ENCODE measurements at places on chromosomes 11 and 22.

DNA sequence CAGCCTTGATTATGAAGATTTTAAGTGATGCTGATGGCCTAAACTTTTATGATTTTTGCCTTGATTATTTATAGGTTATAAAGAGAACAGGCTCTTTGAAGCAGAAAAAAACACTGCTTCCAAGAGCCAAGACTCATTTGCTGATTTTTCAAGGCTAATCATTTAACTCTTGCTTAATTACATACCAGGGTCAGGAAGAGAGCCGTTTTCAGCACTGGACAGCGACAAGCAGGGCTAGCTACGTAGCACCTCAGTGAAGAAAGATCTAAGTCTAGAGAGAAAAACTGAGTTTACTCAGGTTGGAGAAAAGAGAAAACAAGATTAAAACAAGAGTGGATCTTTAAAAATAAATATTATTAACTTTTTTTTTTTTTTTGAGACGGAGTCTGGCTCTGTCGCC lies 615.4 kb upstream of the B3GAT1 start:
- H3K4me3 ChIP-seq, result no peak overlapping the region
- H3K27ac ChIP-seq, result no peak overlapping the region
- no peaks in the 10 kb centered on the region for H3K4me1 ChIP-seq
- no peaks in the 10 kb centered on the region for H3K27me3 ChIP-seq
- H3K36me3 ChIP-seq, result no peaks in the 10 kb centered on the region

DNA sequence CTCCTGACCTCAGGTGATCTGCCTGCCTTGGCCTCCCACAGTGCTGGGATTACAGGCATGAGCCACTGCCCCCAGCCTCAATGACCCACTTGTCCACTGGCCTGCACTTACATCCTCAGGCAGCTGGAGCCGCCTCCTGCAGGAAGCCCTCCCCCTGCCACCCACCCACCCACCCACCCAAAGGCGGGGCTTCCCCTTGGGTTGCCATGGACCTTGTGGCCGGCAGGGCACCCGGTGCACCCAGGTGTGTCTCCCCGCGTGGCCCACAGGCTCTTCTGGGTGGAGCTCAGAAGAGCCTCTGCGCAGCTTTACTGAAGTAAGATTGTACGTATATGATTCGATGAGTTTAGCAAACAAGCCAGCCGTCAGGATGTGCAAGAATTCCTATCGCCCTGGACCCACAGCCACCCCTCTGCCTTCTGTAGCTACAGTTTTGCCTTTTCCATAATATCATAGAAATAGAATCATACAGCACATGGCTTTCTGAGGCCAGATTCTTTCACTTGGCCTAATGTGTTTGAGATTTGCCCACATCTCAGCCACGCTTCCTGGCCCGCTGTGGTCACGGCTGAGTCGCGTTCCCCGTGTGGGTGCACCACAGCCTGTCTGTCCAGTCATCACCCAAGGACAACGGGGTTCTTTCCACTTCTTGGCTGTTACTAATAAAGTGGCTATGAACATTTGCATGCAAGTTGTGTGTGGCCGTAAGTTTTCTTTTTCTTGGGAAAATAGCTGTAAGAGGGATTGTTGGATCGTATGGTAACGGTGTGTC lies 5.3 kb upstream of the BRSK2 start:
- H3K4me3 ChIP-seq, result no peak overlapping the region
- H3K4me1 ChIP-seq, result peaks cover 7% of the 10 kb centered on the region
- no peak overlapping the region for H3K27ac ChIP-seq
- DNase-seq, result no peak
- H3K27me3 ChIP-seq, result no peaks in the 10 kb centered on the region
- no peaks in the 10 kb centered on the region for H3K36me3 ChIP-seq

DNA sequence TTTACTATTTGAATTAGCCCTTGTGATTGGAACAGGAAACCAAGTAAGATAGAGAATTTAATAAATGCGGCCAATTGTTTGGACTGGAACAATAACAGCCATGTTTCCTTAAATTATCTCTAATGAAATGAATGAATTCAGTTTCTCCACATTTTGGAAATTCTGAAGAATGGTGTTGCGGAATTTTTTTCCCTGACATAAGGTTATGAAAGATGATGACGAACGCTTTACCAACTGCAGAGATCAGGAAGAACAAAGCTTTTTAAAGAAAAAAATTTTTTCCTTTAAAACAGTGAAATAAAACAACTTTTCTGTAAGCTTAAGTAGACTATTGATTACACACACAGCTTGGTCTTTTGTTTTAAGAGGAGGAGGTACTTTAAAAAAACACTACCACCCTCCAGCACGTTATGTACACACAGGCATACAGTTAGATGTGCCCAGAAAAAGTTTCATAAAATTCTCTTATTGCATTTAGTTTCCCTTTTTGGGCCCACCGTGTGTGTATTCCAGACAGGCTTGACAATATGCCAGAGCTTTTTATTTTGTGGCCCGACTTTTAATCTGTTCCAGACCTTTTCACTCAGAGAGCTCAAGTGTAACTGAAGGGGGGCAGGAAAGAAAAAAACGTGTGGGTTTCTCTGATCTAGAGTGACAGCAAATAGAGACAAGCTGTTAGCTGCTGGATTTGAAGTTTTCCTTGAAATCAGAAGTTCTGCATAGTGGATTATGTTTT lies 77.3 kb downstream of the YAP1 start:
- no peaks in the 10 kb centered on the region for H3K27me3 ChIP-seq
- H3K4me3 ChIP-seq, result no peak overlapping the region
- no peak for DNase-seq
- H3K27ac ChIP-seq, result no peak overlapping the region

DNA sequence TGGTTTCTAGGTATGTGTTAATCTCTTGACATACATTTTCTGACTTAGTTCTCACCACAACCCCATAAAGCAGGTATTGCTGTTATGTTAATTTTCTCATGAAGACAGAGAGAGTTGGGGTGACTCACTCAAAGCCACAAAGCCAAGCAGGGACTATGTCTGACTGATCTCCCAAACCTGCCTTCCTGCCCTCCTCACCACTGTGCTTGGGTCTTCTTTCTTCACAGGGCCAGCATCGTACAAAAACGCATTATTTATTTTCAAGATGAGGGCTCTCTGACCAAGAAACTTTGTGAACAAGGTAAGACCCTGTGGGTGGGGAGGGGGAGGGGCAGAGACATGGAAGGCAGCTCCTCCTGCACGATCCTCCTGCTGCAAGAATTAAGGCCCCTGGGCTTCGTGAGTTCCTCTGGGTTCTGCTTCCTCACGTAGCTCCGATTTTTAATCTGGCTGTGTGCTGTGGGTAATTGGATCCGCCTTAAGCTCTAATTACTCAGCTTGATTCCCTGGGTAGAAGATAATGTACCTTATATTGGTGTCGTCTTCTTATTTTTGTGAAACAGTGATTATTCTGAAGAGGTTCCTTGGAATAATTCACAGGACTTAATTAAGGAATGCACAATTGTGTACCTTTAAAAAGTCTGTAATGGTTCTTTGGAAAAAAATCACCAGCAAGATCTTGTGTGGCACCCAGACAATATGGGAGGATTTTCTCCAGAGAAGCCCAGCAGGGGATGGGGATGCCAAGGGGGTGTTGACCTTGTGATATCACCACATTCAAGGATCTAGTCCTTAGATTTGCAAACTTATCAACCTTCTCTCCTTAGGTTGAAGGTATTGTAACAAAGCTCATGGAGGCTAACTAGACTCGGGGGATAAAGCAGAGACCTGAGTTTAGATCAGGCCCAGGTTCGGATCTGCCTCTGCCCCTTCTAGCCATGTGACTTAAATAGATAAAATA lies 112.9 kb downstream of the SPON1 start:
- peak; percentile 68 for DNase-seq
- no peaks in the 10 kb centered on the region for H3K27me3 ChIP-seq
- H3K4me3 ChIP-seq, result peak overlapping the region; percentile 39
- no peaks in the 10 kb centered on the region for H3K36me3 ChIP-seq

- no peaks in the 10 kb centered on the region for H3K27me3 ChIP-seq
- DNase-seq, result no peak
- H3K36me3 ChIP-seq, result no peaks in the 10 kb centered on the region
Observed at GRCh38 chr22:39277142-39277607, 32.4 kb upstream of the PDGFB start.

DNA sequence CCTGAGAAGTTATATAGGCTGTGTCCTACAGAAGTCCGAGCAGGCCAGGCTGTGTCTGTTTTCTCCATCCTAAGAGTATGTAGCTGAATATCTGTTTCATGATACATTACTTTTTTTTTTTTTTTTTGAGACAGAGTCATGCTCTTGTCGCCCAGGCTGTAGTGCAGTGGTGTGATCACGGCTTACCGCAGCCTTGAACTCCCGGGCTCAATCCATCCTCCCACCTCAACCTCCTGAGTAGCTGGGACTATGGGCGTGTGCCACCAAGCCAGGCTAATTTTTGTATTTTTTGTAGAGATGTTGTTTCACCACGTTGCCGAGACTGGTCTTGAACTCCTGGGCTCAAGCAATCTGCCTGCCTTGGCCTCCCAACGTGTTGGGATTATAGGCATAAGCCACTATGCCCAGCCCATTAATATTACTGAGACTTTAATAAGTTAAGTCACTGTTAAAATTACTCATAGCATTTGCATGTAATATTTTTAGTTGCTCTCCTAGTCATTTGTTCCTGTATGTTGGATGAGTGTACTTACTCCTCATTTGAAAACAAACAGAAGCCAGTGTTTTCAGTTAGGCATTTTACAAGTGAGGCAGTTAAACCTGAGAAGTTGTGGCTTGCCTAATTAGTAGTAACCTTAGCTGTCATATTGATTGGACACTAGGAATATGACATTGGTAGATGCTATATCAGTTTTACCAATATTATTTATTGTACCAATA lies 26.1 kb downstream of the DRG1 start:
- H3K27ac ChIP-seq, result no peak overlapping the region
- no peaks in the 10 kb centered on the region for H3K4me1 ChIP-seq
- no peak overlapping the region for H3K4me3 ChIP-seq
- no peaks in the 10 kb centered on the region for H3K27me3 ChIP-seq
- no peak for DNase-seq

- H3K4me3 ChIP-seq, result no peak overlapping the region
- H3K27me3 ChIP-seq, result no peaks in the 10 kb centered on the region
- H3K36me3 ChIP-seq, result no peaks in the 10 kb centered on the region
Observed at GRCh38 chr22:19873960-19874306, 19.3 kb upstream of the GNB1L start.

GRCh38 chr11:2464451-2465165 lies 19.8 kb downstream of the KCNQ1 start:
- no peaks in the 10 kb centered on the region for H3K36me3 ChIP-seq
- H3K4me1 ChIP-seq, result peaks cover 63% of the 10 kb centered on the region
- H3K27ac ChIP-seq, result no peak overlapping the region
- H3K4me3 ChIP-seq, result no peak overlapping the region
- no peak for DNase-seq

GRCh38 chr11:90809581-90809980 lies 586.7 kb upstream of the CHORDC1 start:
- DNase-seq, result no peak
- no peaks in the 10 kb centered on the region for H3K27me3 ChIP-seq
- H3K4me3 ChIP-seq, result no peak overlapping the region
- H3K4me1 ChIP-seq, result no peaks in the 10 kb centered on the region
- H3K36me3 ChIP-seq, result no peaks in the 10 kb centered on the region

DNA sequence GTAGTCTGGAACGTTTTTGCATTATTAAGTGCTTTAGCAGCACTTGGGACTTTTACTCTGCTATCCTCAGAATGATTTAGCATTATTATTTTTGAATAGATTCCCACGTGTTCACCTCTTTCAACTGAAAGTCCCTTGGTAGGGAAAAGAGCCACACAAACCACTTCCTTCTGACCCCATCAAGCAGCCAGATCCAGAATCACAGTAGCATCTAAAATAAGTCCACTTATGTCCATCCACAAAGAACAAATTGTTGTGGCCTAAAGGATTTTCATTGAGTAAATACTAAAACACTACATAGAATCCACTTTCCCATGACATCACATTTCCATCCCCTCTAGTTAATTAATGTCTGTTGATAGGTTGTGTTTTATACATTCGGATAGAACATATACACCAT lies 381.7 kb downstream of the AASDHPPT start:
- no peak overlapping the region for H3K27ac ChIP-seq
- no peaks in the 10 kb centered on the region for H3K27me3 ChIP-seq
- no peaks in the 10 kb centered on the region for H3K36me3 ChIP-seq
- H3K4me1 ChIP-seq, result no peaks in the 10 kb centered on the region
- no peak overlapping the region for H3K4me3 ChIP-seq

GRCh38 chr22:17880020-17880419 lies 105.8 kb upstream of the BID start:
- H3K27me3 ChIP-seq, result no peaks in the 10 kb centered on the region
- H3K36me3 ChIP-seq, result no peaks in the 10 kb centered on the region
- H3K27ac ChIP-seq, result no peak overlapping the region
- no peaks in the 10 kb centered on the region for H3K4me1 ChIP-seq
- DNase-seq, result no peak

GRCh38 chr11:61680622-61681221 lies 531 bp downstream of the DAGLA start:
- H3K27ac ChIP-seq, result no peak overlapping the region
- peaks cover 15% of the 10 kb centered on the region for H3K4me1 ChIP-seq
- no peak overlapping the region for H3K4me3 ChIP-seq
- no peaks in the 10 kb centered on the region for H3K36me3 ChIP-seq
- H3K27me3 ChIP-seq, result no peaks in the 10 kb centered on the region

DNA sequence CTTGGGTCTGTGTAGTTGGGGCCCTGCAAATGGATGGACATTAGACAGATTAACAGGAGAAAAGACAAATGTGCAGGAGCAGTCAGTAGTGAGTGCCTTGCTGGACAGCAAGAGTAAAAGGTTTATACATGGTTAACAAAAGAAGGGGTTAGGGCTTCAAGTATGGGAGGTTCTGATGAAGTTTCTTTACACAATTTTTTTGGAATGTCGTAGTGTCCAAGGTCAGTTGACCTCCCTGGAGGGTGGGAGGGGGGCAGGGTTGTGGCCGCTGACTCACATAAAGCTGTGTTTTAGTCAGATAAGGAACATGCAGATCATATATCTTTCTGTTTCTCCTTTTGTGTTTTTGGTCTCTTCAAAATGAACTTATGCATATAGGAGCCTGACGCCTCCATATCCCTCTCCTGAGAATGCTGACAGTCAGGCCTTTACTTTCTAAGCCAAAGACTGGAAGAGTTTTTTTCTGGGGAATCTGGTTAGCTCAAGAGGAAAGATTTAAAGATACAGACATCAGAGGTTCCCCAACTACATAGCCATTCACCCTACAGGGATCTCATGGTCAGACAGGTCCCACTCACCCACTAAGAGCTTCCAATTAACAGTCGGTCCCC lies 134.3 kb downstream of the NECTIN1 start:
- no peaks in the 10 kb centered on the region for H3K36me3 ChIP-seq
- no peak for DNase-seq
- H3K4me3 ChIP-seq, result no peak overlapping the region
- H3K4me1 ChIP-seq, result no peaks in the 10 kb centered on the region

DNA sequence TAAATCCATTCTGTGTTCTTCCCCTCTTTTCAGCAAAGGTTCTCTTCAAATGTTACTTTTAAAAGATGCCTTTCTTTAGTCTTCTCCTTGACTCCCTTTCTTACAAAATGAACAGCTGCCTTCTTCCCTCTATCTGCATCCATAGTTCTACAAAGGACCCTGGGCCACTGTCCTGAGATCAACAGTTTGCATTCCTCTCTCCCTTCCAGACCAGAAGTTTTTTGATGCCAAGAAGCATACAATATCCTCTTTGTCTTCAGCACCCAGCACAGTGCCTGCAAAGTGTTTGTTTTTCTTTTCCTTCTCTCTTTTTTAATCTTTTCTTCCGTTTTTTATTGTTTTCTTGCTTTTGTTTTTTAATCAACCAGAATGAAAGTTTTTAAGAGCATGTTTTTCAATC lies 183.5 kb upstream of the SNX19 start:
- no peaks in the 10 kb centered on the region for H3K27me3 ChIP-seq
- no peak overlapping the region for H3K4me3 ChIP-seq
- H3K36me3 ChIP-seq, result no peaks in the 10 kb centered on the region
- H3K4me1 ChIP-seq, result no peaks in the 10 kb centered on the region
